Activated T-helper 9 cell treated with anti-CD3 and anti-CD28 coated beads, Interleukin-2, amount 50 U/mL, for 16 hours (primary cell): ENCODE measurements at places on chromosomes 7 and 10.
A peak's percentile ranks its signal among the peaks of the same experiment; 100 is the strongest.

DNA sequence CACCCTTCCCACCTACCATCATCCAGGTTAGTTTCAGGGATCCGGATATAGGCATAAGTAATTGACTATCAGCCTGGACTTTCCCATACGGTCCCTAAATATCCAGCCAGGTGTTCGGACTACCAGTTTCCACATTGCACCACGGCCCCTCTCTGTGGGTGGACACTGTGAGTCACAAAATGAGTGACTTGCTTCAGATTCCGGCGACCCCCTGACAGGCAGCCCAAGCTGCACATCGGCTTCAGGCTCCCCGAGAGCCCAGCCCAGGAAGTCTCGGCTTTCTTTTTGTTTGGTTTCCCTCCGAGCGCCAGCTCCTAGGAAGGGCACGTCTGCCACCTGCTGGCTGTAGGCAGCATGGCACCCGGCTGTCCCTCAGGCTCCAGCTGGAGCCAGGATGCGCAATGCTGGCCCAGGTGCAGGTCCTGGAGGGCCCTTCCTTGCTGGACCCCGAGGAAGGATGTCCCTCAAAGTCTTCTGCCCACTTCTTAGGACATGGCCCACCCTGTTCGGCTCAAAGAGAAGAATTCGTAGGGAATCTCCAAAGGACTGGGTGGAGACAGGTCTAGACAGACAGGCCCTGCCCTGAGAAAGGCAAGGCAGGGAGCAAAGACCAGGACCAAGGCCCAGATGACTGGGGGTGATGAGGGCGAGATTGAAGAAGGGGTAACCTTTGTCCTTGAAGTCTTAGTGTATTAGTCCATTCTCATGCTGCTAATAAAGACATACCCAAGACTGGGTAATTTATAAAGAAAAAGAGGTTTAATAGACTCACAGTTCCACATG lies 10.6 kb downstream of the HABP2 start:
- DNase-seq: peak; percentile 27

GRCh38 chr10:133275684-133276092 lies 980 bp downstream of the ADAM8 start:
- no peak for DNase-seq

DNA sequence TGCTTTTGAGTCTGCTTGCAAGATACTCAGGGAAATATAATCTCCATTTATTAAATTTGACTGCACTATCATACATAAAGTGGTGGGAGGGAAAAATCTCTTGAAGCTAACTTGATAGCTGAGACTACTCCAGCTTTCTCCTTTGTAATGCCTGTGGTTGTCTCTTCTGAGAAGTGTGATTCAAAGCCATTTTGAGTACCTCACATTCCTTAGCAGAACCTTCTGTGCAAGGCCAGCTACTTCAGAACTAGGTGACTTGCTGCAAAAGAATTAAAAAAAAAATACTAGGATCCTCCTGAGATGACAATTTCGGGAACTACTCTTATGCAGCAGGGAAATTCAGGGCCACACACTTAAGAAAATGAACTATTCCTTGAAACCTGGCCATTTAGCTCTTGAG lies 294.8 kb downstream of the MDFIC start:
- DNase-seq: no peak

DNA sequence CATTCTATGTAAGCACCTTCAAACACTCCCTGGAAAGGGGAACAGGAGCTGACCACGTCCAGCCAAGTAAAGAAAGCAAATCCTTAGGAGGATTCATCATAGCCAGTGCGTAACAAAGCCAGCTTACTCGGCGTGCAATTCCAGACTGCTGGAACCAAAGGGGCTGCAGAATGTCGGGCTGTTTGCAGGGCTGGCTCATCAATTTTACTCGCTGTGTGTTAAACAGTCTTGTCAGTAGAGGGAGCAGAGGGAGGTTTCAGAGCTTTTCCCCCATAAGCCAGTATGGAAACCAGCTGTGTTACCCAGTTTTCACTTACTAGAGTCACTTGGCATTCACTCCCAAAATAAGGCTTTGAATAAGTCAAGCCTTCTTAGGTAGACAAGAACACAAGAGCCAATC lies 127.1 kb downstream of the KMT2E start:
- no peak for DNase-seq

DNA sequence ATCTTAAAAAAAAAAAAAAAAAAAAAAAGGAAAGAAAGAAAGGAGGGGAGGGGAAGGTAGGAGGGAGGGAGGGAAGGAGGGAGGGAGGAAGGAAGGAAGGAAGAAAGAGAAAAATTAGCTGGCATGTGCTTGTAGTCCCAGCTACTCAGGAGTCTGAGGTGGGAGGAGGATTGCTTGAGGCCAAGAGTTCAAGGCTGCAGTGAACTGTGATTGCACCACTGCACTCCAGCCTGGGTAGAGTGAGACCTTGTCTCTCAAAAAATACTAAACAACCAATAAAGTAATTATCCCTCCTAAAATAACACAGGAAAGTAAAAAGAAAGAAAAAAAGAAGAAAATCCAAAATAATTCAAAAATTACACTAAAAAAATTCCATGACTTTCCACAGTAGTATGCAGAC lies 13.8 kb upstream of the NRF1 start:
- no peak for DNase-seq

GRCh38 chr7:5452937-5453540 lies 29.4 kb upstream of the TNRC18 start:
- DNase-seq: no peak

DNA sequence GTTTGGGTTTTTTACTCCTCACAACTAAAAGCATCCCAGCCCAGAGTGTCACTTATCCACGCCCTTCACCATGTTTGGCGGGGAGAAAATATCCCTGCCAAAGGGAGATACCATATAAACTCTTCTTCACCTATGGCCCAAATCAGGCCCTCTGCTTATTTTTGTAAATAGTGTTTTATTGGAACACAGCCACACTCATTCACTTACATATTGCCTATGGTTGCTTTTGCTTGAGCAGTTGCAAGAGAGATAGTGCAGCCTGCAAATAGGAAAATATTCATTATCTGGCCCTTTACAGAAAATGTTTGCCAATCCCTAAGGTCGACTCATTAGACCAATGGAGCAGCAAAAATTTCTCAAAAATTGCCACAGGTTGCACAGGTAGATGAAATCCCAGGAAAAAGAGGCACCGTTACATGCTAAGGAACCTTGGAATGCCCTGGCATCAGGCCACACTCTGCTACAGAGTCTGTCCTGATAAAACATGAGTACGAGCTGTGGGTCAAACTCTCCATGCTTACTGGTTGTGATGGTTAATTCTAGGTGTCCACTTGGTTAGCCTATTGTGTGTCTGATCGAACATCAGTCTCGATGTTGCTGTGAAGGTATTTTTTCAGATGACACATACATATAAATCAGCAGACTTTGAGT lies 7.9 kb upstream of the RASSF4 start:
- DNase-seq: no peak

GRCh38 chr10:20970708-20971107 lies 73.6 kb upstream of the NEBL start:
- DNase-seq: no peak

DNA sequence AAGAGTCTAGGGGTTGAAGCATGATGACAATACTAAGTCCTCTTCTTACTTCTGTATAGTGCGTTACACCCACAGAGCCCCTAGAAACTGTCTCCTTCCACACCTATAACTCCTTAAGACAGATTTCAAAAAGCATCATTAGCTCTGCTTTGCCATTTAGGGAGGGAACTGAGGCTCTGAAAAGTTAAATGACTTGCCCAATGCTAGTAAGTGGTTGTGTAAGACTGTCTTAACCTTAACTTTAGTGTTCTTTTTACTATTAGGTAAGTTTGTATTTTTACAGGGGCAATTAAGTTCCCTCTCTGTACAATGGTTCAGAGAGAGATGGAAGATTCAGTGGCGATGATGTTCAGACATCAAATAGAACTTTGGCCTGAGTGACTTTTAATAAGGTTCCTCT lies 72.7 kb upstream of the ASAH2 start:
- DNase-seq: no peak

DNA sequence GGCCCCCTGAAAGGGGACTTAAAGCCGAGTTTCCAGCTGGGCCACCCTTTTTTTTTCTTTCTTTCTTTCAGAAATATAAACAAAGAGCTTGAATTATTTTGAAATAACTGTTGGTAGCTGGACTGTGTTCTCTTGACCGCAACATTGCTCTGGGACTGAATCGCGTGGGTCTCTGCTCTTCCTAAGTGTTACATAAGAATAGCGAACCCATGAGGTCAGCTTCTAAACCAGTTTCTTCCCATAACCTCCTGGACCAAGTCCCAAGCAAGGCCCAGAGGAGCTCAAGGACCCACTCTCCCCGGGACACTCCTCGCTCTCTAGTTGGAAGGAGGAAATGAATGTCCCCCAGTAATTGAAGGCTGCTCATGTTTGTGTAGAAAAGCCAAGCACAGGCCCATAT lies 91.1 kb downstream of the CXCL12 start:
- DNase-seq: no peak

GRCh38 chr7:152366662-152367061 lies 69.1 kb downstream of the KMT2C start:
- DNase-seq: no peak

- DNase-seq: no peak
Measured at GRCh38 chr7:16765436-16765859, 11.9 kb downstream of the TSPAN13 start.

GRCh38 chr10:113562704-113563103 lies 9.9 kb downstream of the HABP2 start:
- DNase-seq: no peak

GRCh38 chr10:115092555-115093285 lies 445 bp upstream of the ATRNL1 start:
- no peak for DNase-seq

GRCh38 chr10:131746241-131746711 lies 154.5 kb upstream of the PPP2R2D start:
- DNase-seq: no peak

- no peak for DNase-seq
Measured at GRCh38 chr10:85557077-85557476, 809.5 kb downstream of the GRID1 start.

GRCh38 chr7:34342387-34342786 lies 315.6 kb upstream of the NPSR1 start:
- DNase-seq: no peak

DNA sequence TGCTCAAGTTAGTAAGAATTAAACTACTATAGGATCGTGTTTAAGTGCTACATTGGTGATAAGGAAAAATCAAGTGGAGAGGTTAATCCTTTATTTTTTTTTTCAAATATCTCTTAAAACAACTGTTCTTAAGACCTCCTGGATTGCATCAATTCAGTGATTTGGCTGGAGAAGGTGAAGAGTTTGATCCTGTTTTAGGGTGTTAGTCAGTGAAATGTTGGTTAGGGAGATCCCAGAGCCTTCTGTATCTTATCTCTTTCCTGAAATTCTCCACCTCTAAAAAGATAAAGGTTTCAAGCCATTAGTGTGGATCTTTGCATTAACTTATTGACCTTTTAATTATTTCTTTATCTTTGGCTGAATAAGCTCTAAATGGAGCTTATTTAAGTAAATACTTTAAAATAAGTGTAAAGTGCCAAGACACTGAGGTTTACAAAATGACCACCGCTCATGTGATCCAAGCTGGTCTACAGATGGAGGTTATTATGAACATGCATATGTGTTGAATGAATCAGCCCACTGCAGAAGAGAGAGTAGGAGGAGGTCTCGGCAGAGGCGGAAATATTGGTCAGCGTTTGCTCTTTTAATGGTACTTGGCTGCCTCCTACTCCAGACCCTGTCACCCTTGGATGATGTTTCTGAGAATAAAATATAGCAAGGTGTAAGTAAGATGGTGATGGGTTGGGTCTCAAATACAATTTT lies 51.8 kb upstream of the BMPER start:
- no peak for DNase-seq

- DNase-seq: no peak
Measured at GRCh38 chr10:12320892-12321291, 28.5 kb upstream of the CAMK1D start.

DNA sequence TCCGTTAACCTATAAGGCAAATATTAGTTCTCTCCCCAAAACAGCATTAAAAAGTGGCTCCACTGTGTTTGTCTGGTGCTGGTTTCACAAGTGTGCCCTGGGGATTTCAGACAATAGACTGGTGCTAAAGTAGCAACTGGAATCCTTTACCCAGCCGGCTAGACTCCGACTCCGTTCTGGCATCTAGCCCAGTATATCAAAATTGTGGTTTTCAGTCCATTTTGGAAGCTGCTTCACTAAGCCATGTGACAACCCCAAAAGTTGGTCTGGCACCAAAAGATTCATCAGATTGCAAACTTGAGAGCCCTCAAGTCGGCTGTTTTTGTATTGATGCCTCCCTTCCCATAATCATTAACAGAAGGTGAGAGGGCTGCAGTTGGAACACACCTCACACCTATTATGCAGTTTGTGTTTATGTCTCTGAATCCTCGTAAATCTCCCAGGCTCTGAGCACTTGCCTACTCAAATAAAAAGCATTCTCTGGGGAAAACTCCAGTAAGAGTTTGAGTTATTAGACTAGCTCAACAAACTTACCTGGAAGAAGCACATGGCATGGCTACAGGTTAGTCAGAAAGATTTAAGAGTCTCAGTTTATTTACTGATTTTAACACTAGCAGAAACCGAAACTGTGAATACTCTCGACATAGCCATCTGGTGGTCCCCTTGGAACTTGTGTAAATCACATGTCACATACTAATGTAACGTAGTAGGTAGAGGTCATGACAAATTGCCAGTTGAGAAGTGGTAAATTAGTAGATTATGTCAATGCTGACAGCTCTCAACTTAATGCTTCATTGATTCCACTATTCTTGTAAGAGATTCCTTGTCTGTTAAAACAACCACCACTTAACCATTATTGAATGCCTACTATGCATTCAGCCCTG lies 14.8 kb upstream of the WNT16 start:
- no peak for DNase-seq

DNA sequence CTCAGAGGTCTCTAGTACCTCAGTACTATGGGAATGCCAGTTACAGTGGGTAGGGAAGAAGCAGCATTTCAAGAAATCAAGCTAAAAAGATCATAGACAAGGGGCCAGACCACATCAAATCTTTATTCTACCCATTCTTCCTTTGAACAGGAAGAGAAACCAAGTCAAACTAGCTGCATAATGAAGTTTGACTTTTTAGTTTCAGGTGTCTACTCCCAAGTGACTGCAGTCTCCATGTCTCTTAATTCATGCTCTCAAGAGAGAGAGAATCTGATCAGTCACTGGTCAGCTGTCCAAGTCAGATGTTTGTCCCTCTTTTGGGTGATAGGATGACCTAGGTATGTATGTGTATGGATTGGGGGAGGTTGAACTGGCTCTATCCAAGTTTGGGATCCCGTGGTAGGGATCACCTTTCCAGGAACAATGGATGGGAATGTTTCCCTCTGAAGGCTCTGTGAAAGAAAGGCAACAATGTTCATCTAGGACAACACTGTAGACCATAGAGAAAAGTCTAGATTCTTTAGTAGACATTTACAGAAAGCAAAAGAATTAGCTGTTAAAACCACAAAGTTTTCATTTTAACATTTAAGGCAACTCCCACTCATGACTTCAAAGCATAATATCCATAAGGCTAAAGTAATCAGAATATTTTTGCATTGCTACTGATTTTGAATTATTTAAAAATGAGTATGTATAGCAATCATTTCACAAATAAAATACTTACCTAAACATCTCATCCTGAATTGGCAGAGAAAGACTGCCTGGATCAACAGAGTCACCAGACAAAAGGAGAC lies 30.1 kb upstream of the PRTFDC1 start:
- DNase-seq: no peak

- DNase-seq: no peak
Measured at GRCh38 chr10:132868995-132869394, 73.4 kb downstream of the CFAP46 start.
